ENCODE measurements at places on chromosomes 1 and 21. TPM values are rescaled to one million over a fixed set of nuclear protein-coding genes. Genes with fewer than 3 reads are reported as not detected.

- no peak for ATAC-seq
Measured at GRCh38 chr1:70966018-70966638, 81.5 kb downstream of the PTGER3 start.

DNA sequence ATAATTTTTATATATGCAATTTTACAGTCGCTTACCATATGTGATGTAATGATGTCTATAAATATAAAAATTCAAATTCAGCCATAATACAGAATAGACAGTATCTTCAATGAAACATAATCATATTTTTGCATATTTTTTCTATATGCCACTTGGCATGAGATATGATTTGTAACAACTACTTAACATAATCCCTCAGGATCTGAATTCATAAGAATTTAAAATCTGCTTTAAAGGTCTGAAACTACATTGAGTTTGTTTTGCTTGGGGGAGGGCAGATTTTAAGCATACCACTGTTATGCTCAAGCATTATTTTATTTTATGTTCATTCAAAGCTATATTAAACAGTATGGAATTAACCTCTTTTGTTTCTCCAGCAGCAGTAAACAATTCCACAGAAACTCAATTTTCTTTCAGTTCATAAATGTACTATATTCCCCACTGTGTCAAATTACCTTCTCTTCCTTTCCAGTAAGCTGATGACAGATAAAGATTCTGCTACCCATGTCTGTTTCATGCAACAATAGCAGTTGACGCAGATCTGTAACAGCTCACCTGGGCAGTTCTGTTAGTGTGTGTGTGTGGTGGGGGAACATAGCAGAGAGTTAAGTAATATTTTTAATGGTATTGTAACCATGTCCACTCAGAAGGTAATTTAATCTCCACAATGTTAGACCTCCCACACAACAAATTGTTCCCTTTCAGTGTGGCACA, 224.8 kb downstream of the NTNG1 start:
- no peak for ATAC-seq

DNA sequence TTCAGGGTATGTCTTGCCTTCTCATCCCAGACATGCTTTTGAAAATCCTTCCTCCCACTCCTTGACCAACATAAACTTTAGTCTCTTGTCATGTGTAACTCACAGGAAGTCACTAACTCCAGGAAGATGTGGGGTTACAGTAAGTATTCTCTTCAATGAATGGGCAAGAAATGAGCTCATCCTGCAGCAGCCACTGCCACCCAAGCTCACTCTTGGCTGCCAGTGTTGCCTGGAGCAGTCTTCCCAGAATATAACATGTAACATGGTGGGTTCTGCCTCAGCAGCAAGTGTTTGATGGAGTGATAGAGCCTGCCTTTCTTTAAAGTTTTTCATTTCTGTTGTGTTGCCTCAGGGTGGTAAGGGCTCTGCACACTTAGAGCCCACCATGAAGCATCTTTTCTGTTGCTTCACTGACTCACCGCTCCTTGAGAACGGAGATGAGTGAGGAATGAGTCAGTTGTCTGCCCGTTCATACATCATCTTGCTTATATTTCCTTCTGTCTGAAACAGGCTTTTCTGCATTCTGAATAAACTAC, 187.0 kb downstream of the TPR start:
- ATAC-seq: peak; percentile 67

GRCh38 chr1:94329986-94330385, 88.2 kb upstream of the ABCD3 start:
- no peak for ATAC-seq

DNA sequence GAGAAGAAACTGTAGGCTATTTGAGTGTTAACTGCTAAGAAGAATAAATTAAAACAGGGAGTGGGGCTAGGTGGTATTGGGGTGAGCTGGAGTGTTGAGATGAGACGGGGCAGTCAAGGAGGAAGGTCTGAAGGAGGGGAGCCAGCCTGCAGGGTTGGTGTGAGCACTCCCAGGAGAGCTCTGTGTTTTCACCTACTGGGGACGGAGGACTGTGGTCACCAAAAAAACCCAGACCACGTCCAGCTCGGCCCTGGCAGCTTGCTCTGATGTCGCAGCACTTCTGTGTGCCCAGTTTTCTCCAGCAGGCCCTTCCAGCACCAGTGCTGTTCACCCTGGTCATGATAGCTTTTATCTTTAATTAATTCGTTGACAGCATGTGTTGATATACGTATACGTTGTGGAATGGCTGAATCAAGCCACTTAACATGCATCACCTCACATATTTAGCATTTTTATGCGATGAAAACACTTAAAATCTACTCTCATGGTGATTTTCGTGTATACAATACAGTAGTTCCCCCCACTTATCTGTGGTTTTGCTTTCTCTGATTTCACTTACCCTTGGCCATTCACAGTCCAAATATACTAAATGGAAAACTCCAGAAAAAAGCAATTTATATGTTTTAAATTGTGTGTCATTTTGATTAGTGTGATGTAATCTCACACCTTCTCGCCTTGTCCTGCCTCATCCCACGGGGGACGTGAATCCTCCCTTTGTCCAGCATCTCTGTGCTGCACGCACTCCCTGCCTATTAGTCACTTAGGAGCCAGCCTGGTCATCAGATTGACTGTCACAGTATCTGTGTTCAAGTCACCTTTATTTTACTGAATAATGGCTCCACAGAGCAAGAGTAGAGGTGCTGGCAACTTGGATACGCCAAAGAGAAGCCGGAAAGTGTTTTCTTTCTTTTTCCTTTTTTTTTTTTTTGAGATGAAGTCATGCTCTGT, 12.3 kb downstream of the FAM3B start:
- no peak for ATAC-seq

DNA sequence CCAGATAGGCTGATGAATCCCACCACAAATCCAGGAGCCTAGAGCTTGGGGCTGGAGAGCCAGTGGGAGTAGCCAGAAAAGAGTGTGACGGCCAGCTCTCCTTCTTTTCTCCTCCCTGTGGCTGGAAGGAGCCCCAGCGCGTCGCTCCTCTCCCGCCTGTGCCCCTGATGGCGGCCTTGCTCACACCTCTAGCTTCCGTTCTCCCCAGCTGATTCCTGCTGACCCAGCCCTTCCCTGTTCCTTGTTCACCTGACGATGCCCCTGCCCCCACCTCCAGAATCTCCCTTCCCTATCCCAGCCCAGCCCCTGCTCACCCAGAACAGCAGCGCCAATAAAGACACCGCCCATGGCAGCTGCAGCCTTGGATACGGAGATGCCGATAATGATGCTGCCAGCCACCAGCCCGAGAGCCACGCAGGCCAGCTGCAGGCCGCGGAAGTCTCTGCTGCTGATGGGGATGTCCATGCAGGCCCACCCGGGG, 656 bp downstream of the KNCN start:
- no peak for ATAC-seq

DNA sequence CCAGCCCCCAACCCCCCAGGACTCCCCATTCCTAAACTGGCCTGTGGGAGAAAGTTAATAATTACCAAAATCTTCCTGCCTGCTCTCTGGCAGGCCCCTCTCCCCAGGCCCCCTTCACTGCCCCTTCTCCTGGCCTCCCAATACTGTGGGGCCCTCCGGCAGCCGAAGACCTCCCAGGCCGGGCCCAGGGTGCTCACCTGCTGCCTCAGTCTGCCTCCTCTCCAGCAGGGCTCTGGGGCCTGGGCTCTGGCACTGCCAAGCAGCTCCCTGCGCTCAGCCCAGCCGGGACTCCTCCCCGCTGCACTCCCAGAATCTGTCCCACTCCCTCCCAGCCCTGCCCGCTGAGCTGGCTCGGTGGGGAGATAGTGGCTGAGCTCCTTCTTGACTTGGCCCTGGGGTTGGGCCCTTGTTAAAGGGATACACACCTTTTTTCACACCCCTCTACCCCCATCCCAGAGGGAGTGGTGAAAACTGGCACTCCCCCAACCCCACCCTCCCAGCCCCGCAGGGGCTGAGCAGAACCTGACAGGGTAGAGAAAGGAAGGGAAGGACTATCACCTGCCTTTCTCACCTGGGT, at the start of gene S100A16:
Gene S100A16 (minus strand): TSS at position 383 of the 577 bp plus-strand sequence. CDS start 4,986 bp downstream, outside the sequence.
- no peak for ATAC-seq

GRCh38 chr1:192489748-192490147, 85.8 kb upstream of the RGS1 start:
- ATAC-seq: peak; percentile 82

- no peak for ATAC-seq
Measured at GRCh38 chr1:21913258-21913657, 23.9 kb downstream of the HSPG2 start.

GRCh38 chr1:217181756-217182155, 449.1 kb downstream of the GPATCH2 start:
- ATAC-seq: no peak

DNA sequence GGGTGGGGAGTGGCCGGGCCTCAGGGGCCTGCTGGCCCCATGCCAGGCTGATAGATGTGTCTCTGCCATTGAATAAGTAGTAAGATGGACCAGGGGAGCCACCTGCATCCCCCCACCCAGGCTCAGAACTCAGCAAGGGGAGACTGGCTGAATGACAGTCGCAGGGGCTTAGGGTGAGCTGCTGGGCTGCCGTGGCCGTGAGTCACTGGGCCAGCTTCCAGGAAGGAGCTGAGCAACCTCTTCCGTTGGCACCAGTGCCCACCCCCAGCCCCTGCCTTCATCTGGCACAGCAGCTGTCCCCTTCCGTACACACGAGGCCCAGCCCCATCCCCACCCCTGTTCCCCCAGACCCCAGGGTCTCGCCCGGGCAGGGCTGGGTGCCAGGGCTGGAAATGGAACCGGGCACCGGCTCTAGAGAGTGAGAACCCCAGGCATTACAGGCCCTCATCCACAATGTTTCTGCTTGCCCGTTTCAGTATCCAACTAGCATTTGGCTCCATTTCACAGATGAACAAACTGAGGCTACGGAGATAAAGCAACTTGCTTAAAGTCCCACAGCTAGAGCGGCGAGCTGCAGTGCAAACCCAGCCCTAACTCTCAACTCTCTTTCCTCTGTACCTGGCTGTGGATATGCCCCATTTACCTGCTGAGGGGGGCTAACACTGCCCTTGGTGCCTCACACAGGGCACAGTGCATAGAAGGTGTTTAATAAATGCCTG, 10.2 kb downstream of the WNT4 start:
- ATAC-seq: no peak

DNA sequence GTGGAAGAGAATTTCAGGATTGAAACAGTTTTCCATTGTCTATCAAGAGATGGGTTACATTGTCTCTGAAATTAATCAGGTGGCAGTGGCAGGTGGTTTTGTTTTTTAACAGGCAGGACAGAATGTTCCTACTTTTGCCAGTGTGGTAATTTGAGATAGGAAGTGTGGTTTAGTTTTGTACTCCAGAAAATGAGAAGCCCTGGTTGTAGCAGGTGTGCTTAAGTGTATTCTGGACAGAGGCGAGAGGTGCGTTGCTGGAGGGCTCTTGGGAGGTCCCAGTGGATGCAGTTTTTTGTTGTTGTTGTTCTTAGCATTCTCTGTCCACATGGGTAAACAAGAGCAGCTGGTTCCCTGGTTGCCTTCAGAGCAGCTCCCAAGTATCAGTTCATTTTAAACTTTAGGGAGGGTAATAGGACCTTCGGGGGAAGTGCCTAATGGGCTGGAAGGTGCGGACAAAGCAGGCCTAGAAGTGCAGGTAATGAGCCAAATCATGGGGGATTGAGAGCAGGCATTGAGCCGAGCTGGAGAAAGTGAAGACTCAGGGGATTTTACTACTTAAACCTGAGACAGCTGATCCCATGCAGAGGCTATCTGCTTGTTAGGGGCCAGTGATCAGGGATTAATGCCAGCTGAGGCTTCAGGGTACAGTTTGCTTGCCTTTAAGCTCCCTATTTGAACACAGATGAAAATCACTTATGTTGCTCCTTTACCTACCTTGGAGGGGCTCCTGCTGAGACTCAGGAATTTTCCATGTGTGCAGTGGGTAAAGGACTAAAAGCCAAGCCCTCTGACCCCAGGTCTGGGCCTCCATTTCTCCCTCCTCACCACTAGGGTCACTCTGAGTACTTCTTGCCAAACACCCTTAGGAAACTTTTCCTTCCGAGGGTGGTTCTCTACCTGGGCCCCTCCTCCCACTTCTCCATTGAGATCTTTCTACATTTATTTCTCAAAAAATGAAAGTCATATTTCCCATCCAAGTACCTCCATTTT, 6.1 kb downstream of the PFKFB2 start:
- no peak for ATAC-seq

DNA sequence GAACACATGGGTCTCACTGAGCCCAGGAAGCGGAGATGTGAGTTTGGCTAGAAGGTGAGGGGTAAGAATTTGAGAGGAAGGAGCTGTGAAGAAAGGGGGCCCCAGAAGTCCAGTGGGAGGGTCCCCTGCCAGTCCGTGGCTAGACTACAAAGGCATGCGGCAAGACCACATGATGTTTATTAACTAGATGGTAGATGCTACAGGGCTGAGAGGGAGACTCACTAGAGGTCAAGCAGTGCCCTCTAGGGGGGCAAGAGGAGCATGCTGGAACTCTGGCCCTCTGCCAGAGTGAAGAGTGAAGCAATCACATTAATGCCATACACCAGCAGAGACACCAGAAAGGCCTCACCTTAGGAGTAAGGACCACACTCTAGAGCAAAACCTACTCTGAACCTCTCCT, 12.2 kb downstream of the KIAA0319L start:
- peak; percentile 74 for ATAC-seq

- no peak for ATAC-seq
Measured at GRCh38 chr1:190373705-190374336, 103.8 kb downstream of the BRINP3 start.

GRCh38 chr1:95033843-95034242, 38.9 kb downstream of the ALG14 start:
- ATAC-seq: no peak

- no peak for ATAC-seq
Measured at GRCh38 chr1:47568763-47569162, 130.9 kb downstream of the FOXD2 start.

DNA sequence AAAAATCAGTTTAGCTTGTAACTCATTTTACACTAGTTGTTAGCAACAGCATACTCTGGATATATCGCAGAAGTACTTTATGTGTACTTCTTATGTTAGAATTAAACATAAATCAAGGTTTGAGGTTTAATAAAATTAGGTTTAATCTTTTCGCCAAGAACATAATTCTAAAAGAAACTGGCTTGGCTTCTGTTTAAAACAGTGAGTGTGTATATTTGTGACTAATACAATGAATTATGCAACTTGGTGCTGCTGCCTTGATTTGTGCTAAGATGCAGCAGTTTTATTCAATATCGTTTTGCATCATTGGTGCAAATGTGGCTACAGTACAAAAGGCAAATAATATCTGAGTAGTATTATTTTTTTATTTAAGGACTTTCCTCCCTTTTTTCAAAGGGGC, 44.8 kb downstream of the USP25 start:
- ATAC-seq: no peak

- ATAC-seq: no peak
Measured at GRCh38 chr1:214317300-214317699, 36.3 kb downstream of the SMYD2 start.

The WNT9A gene
- 0.09 TPM for total RNA-seq

The TCHH gene
- 0.11 TPM for total RNA-seq

The TTLL10 gene
- not detected for total RNA-seq

The TGFB2 gene
- total RNA-seq: not detected

The OVAAL gene
- not detected for total RNA-seq

The EPHB2 gene
- not detected for total RNA-seq

The ADAMTS5 gene
- not detected for total RNA-seq

The USP48 gene
- total RNA-seq: 107 TPM

The RUNX3 gene
- total RNA-seq: 145 TPM

The GADD45A gene
- total RNA-seq: 70.9 TPM

The C1orf87 gene
- not detected for total RNA-seq

Measured in activated T-helper 17 cell treated with anti-CD3 and anti-CD28 coated beads, Interleukin-2, amount 50 U/mL, for 72 hours (primary cell).